ENCODE measurements at places on chromosomes 6 and 20. TPM values are rescaled to one million over a fixed set of nuclear protein-coding genes. Genes with fewer than 3 reads are reported as not detected.

KIAA1755 gene
- total RNA-seq: not detected

LIN28B gene
- not detected for total RNA-seq

ADIG gene
- not detected for total RNA-seq

SNPH gene
- 7.8 TPM for total RNA-seq

CTCFL gene
- total RNA-seq: not detected

ADTRP gene
- total RNA-seq: 71.6 TPM

ZC2HC1B gene
- not detected for total RNA-seq

KIF25 gene
- not detected for total RNA-seq

DSP gene
- 0.32 TPM for total RNA-seq

POPDC3 gene
- total RNA-seq: not detected

SRXN1 gene
- total RNA-seq: 9.7 TPM

RGS17 gene
- not detected for total RNA-seq

OGFR gene
- 44.9 TPM for total RNA-seq

HLA-DQA2 gene
- 1.2 TPM for total RNA-seq

ANGPT4 gene
- total RNA-seq: not detected

B3GALT4 gene
- total RNA-seq: 14.2 TPM

GNRH2 gene
- total RNA-seq: 87.1 TPM

BAK1 gene
- 55.4 TPM for total RNA-seq

KIF6 gene
- total RNA-seq: not detected

ALDH8A1 gene
- total RNA-seq: 1.8 TPM

ATXN1 gene
- 65.1 TPM for total RNA-seq

XKR7 gene
- not detected for total RNA-seq

ESR1 gene
- total RNA-seq: 1.3 TPM

FAM162B gene
- not detected for total RNA-seq

TCP11 gene
- not detected for total RNA-seq

ELOVL4 gene
- total RNA-seq: 1.8 TPM

CTAGE9 gene
- total RNA-seq: not detected

PHACTR1 gene
- total RNA-seq: 0.05 TPM

C4A gene
- total RNA-seq: 7.6 TPM

PRR18 gene
- total RNA-seq: not detected

HLA-DRA gene
- total RNA-seq: 9.2 TPM

CST3 gene
- total RNA-seq: 0.22 TPM

DNMT3B gene
- total RNA-seq: 3.2 TPM

SRMS gene
- total RNA-seq: not detected

CCN6 gene
- 0.74 TPM for total RNA-seq

AP5S1 gene
- 10.3 TPM for total RNA-seq

HLA-E gene
- total RNA-seq: 713 TPM

MYB gene
- total RNA-seq: 89.6 TPM

RPRD1B gene
- 33.3 TPM for total RNA-seq

FOXA2 gene
- not detected for total RNA-seq

NMBR gene
- not detected for total RNA-seq

TAAR9 gene
- not detected for total RNA-seq

RFX6 gene
- not detected for total RNA-seq

B3GAT2 gene
- not detected for total RNA-seq

EYA4 gene
- total RNA-seq: not detected

PACSIN1 gene
- total RNA-seq: not detected

IMPG1 gene
- total RNA-seq: not detected

SIRPB2 gene
- not detected for total RNA-seq

RSPO3 gene
- not detected for total RNA-seq
